ENCODE measurements at places on chromosomes 11 and 22. TPM values are rescaled to one million over a fixed set of nuclear protein-coding genes. Genes with fewer than 3 reads are reported as not detected.

DNA sequence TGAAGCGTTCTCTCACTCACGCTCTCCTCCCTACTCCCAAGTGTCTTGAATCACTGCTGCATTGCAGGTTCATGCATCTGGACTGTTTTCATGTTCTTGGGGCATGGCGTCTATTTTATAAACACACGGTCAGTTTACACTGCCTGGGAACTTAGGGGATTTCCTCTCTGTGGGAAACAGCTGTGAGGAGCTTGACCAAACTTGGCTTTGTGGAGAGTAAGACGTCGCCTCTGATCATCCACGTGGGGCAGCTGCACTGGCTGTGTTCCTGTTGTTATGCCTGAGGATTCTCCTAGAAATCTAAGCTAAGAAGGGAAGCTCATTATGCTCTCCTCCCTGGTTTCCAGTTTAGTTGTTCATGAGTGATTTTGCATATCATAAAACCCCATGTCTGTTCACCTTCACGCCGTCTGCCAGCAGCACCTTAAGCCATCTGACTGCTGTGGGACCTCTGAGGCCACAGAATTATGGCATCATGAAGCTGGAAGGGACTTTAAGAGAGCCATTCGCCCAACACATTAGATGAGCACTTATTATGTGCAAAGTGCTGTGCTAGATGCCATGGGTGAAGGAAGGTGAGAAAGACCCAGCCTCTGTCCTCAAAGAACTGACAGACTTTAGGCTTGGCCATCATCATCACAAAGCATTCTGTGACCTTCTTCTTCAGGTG lies 38.8 kb upstream of the POU2AF1 start:
- DNase-seq = peak; percentile 98

The SCUBE1 gene
- not detected for polyA plus RNA-seq

The HPX gene
- 0.32 TPM for polyA plus RNA-seq

The CCDC87 gene
- 0.11 TPM for polyA plus RNA-seq

DNA sequence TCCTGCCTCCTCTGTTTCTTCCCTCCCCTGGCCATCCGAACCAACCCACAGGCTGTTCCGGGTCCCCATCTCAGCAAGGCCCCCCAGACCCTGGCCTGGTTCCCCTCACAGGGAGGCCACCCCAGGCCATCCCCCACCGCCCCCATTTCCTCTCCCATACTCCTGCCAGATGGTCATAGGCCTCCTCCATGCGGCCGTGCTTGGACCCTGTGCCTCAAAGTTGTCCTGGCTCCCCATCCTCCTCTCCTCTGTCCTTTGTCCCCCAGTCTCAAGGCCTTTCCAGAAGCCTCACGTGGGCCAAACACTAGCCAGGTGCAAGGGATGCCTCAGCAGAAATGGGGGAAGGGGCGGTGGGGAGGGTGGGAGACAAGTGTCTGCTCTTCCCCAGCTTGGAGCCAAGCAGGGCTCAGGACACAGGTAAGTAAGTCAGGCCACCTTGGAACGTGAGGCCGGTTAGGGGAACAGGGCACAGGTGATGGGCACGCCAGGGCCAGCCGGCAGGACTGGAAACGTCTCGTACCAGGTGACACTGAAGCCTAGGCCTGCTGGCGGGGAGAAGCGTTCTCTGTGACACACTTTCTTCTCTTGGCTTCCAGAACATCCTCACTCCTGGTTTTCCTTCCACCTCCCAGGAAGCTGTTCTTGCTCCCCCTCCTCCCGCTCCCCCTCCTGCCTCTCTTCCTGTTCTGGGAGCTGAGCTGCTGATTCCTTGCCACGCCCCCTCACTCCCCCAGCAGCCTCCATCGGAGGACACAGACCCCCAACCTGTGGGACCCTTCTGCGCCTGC lies 31.5 kb upstream of the SLC22A12 start:
- DNase-seq = no peak

Data from AG04450 (cell line).